Cardiac muscle cell (in vitro differentiated cells and primary cell): ENCODE measurements at places on chromosomes 3 and 15.

DNA sequence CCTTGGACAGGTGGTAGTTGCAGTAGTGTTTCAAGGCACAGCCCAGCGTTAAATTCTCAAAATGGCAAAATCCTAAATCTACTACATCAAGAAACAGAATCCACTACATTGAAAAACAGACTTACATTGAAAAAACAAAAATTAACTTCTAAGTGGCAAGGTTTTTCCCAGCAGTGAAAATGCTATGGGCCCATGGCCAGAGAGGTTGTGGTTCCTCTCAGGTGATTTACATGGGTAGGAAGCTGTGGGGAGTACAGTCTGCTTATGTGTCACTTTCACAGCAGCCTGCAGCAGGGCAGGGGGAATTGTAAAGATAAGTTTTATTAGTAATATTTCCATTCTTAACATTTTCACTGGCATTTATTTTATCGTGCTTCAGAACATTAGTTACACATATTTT, 24.9 kb downstream of the TTC14 start:
- no peak overlapping the region for H3K27ac ChIP-seq
- no peaks in the 10 kb centered on the region for H3K36me3 ChIP-seq
- no peak for DNase-seq

DNA sequence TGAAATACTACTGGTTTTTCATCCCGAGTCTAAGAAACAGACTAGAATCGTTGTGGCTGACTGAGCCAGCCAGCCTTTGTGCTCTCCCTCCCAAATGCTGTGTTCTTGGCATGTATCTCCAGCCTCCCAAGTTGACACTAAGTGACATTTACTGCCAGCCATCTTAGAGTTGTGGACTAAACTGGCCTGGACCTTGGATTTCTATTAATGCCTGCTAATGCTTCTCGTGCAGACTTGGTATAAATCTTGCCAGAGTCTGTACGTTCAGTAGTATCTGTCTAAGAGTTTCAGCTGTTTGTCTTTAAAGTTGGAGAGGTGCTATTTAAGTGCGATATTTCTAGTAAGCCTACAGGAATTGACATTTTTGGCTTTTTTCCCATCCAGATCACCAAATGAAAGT, 166.6 kb upstream of the BHLHE40 start:
- H3K27me3 ChIP-seq = no peaks in the 10 kb centered on the region
- no peaks in the 10 kb centered on the region for H3K4me1 ChIP-seq
- H3K27ac ChIP-seq = no peak overlapping the region
- H3K4me3 ChIP-seq = no peak overlapping the region
- peaks cover 4% of the 10 kb centered on the region for H3K36me3 ChIP-seq
- DNase-seq = no peak

GRCh38 chr3:149813367-149814281, 609 bp downstream of the RNF13 start:
- H3K36me3 ChIP-seq = no peaks in the 10 kb centered on the region
- peaks cover 9% of the 10 kb centered on the region for H3K4me1 ChIP-seq
- H3K27me3 ChIP-seq = no peaks in the 10 kb centered on the region
- H3K4me3 ChIP-seq = peak overlapping the region; percentile 71

GRCh38 chr3:146169891-146170290, 8.9 kb upstream of the PLOD2 start:
- H3K27me3 ChIP-seq = no peaks in the 10 kb centered on the region
- peaks cover 29% of the 10 kb centered on the region for H3K4me1 ChIP-seq
- no peak for DNase-seq
- no peaks in the 10 kb centered on the region for H3K36me3 ChIP-seq

DNA sequence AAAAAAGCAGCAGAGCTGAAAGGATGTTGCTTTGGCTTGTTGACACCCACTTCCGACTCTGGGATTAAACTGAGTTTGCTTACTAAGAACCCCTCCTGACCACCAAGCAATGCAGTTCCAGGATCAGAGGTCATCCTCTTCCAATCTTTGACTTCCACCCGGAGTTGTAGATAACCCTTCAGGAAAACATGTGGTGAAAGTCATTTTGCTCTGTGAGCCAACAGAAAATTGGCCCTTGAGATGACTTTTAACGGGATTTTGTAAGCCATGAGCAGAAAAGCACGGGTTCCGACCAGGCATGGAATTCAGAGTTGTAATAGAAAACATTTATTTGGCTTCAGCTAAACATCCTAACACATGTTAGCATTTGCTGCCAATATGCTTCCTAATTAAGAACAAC, 171.6 kb upstream of the NR2F2 start:
- H3K27me3 ChIP-seq = no peaks in the 10 kb centered on the region
- no peaks in the 10 kb centered on the region for H3K36me3 ChIP-seq
- DNase-seq = no peak
- H3K27ac ChIP-seq = no peak overlapping the region
- H3K4me3 ChIP-seq = no peak overlapping the region
- H3K4me1 ChIP-seq = no peaks in the 10 kb centered on the region
